DMS79 (cell line): ENCODE measurements at places on chromosomes 11 and 22.
A peak's percentile ranks its signal among the peaks of the same experiment; 100 is the strongest.

- DNase-seq: no peak
Measured at GRCh38 chr22:31106731-31107177, 614 bp downstream of the SELENOM start.

GRCh38 chr11:36620246-36620645, 22.2 kb upstream of the RAG2 start:
- no peak for DNase-seq

DNA sequence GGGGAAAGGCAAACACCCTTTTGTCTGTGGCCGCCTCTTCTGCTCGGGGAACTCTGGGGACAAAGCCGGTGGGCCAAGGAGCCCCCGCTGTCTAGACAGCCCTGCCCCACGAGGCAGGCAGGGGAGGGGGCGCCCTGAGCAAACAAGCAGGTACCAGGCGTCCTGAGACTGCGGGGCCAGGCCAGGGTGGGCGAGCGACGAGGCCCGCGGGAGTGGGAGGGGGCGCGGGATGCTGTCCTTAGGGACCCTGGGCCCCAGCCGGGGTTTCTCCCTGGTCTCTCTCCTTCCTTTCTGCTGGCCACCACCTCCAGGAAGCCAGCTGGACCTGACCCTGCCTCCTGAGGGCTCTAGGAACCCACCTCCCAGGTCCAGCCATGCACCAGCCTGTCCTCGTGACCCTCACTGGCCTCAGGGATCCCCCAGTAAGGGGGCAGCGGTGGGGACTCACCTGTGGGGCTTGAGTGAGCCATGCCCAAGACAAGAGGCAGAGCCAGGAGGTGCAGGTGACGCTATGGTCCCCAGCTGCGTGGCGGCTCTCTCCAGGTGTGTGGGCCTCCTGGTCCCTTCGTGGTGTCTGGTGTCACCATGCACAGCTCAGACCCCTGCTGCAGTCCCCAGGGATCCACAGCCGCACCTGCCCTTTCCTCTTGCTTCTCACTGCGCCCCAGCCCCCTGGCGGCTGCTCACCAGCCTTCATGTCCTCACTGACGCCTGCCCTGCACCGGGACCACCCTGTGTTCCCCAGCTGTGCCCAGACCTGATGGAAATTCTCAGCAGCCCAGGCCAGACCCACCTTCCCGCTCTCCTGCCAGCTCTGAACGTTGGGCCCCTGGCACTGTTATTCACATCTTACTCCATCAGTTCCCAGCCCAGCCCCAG, 26.5 kb upstream of the MUC5AC start:
- no peak for DNase-seq

DNA sequence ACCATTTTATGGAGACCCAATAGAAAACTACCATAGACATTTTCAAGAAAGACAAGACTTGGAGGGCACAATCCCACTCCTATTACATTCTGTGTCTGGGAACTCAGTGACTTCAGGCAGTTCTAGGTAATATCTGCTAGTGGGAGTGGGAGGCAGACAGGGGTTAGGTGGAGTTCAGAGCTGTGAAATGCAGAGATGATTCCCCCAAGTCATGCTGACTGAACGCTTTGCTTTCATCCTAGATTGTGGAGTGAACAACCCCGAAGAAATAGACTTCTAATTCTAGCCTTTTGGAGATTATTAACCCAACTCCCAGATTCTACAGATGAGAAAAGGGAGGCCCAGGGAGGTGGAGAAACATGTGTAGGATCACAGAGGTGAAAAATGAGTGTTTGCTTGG, 437.8 kb upstream of the CADM1 start:
- DNase-seq: no peak

GRCh38 chr11:91174193-91174592, 951.3 kb upstream of the CHORDC1 start:
- no peak for DNase-seq

GRCh38 chr11:26649884-26650283, 72.0 kb downstream of the SLC5A12 start:
- peak; percentile 25 for DNase-seq

- no peak for DNase-seq
Measured at GRCh38 chr11:66915046-66915832, 42.9 kb downstream of the PC start.

DNA sequence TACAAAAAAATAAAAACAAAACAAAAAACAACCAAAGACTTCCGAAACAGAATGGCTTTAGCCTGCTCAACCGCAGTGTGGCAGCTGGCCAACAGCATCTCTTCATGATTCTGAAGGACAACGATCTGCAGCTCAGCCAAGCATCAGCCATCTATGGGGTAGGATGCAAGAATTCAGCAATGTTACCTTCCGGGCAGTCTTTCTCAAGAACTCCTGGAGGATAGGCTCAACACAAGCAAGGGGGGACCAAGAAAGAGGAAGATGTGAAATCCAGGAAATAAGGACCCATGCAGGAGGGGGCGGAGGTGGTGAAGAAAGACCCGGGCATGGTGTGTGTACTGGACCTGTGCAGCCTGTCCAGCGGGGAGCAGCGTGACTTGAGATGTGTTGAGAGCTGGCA, 3.5 kb upstream of the TSPO start:
- DNase-seq: no peak

DNA sequence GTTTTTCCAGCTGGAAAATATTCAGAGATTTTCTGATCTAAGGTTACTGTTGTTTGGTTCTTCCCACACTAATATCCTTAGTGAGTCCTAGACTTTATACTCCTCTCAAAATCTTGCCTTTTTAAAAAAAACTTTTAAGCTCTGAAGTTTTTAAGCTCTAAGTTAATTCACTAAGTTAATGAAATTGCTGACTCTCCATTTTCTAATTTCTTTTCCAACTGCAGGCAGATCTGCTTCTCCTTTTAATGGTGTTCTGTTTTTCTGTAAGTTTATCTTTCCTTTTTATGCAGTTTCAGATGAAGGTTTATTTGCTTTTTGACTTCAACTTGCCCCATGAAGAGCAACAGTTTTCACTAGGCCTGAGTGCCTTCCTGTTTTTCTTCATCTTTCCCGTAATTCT, 125.8 kb upstream of the ARHGAP42 start:
- no peak for DNase-seq

GRCh38 chr11:45803971-45804760, 783 bp upstream of the SLC35C1 start:
- DNase-seq: peak; percentile 51

GRCh38 chr11:69941546-69942332, 122.5 kb upstream of the FGF3 start:
- DNase-seq: no peak

GRCh38 chr22:38228326-38228872, 26.6 kb downstream of the MAFF start:
- no peak for DNase-seq

DNA sequence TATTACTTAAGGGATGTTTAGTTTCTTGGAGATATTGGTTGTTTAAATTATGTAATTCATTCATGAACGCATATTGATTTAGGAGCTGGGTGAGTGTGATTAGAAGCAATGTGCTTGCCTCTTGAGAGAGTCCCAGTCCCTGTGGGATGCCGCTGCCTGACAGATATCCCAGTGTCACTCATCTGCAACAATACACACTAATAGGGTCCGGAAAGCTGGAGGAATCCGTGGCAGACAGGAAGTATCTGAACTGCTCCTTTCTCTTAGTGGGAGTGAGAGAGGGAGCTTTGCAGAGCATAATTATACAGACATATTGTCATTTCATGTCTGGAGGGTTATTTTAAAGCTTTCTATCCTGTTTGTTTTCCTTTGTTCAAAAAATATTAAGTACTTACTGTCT, 17.4 kb downstream of the AMOTL1 start:
- no peak for DNase-seq

DNA sequence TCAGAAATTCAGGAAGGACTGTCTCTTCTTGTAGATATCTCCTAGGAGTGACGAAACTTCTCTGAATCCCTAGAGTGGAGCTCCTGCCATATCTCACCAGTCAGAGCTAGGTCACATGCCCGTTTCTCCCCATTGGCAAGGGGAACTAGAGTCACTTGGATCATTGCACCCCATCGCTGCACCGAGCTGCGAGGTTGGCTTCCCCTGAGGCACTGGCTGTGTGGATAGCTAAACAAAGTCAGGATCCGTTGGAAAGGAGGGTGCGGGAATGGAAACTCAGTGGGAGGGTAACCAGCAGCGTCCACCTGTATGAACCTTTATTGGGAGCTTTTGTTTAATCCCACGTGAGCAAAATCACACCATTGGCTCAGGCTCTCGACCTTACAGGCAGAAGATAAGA, 283.8 kb downstream of the BRD1 start:
- DNase-seq: no peak

- DNase-seq: no peak
Measured at GRCh38 chr11:61480261-61480993, 28.1 kb upstream of the LRRC10B start.

DNA sequence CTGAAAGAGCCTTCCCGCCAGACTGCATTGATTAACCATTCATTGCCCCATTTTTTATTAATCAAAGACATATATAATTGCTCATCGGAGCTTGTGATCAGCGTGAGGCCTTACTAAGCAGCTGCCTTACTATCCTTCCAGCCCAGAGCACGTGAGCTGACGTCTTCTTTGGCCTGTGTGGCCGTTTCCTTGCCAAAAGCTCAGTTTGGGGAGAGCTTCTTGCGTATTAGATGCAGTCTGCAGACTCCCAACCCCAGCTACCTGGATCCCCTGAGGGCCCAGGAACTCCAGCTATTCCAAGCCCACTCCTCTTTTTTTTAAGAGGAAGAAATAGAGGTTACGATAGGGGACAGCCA, 784 bp upstream of the SLC43A3 start:
- DNase-seq: no peak

DNA sequence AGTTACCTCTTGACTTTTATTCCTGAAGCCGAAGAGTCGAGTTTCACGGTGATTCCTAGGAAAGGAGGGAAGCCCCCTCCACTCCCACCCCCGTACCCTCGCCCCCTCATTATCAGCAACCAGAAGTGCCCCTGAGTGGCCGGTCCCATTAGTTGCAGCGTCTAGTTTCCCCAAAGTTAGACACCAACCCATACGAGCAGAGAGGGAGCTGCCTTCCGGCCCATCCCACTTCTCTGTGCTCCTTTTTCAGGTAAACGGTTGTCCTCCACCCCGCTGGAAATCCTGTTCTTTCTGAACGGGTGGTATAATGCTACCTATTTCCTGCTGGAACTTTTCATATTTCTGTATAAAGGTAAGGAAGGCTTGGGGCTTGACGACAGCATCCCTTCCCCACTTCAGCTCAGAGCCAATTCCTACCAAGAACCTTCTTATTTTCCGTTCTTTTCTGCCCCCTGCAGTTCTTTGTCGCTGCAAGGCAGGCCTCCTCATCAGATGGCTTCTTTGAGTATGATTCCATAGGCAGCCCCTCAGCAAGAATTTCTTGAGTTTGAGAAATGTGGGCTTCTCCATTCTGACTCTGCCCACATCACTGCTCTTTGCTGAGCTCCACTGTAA, 701 bp downstream of the TMEM216 start:
- no peak for DNase-seq

GRCh38 chr11:130671801-130672700, 223.6 kb downstream of the ADAMTS15 start:
- DNase-seq: no peak

DNA sequence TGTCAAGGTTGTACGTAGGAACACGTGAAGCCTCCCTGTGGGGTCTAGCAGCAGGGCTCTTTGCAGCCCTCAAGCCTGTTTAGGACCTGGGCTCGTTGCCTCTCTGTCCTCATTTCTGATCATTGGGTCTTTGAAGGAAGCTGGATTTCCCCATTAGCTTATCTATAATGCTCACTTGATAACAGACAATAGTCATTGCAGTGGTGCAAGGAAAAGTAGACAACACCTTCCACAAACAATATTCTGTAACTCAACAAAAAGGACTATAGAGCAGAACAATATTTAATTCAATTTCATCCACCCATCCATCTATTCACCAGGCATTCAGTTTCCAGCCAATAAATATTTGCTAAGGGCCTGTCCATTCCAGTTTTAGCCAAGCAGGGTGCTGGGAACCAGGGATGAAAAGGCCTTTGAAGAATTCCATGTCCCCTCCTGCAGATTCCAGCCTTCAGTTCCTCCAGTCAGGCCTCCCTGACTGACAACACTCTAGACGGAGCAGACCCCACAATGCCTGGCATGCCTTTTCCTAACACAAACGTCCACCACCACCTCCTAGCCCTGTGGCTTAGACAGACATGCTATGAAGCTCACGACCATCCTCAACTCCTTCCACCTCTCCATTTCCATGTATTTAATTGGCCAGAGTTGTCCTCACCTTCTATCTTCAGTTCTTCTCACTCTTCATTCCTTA, 12.7 kb upstream of the POLD3 start:
- no peak for DNase-seq

GRCh38 chr11:134043821-134044420, 25.0 kb upstream of the JAM3 start:
- DNase-seq: no peak

DNA sequence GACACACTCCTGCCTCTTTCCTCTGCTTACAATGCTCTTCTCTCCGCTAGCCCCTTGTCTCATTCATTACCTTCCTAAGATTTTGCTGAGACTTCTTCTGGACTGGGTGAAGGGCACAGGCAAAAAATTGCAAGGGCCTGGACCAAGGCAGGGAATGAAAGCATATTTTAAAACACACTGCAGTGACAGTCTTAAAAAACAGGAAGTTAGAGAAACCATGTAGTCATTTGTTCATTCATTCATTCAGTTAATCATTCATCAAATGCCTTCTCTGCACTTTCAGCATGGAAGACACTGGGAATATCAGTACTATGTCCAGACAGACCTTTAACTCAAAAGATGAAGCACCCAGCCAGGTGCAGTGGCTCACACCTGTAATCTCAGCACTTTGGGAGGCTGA, 44.9 kb upstream of the SWAP70 start:
- DNase-seq: no peak

- no peak for DNase-seq
Measured at GRCh38 chr22:38882972-38883622, 11.1 kb upstream of the CBX6 start.

- no peak for DNase-seq
Measured at GRCh38 chr22:32617271-32617670, 142.7 kb downstream of the FBXO7 start.

DNA sequence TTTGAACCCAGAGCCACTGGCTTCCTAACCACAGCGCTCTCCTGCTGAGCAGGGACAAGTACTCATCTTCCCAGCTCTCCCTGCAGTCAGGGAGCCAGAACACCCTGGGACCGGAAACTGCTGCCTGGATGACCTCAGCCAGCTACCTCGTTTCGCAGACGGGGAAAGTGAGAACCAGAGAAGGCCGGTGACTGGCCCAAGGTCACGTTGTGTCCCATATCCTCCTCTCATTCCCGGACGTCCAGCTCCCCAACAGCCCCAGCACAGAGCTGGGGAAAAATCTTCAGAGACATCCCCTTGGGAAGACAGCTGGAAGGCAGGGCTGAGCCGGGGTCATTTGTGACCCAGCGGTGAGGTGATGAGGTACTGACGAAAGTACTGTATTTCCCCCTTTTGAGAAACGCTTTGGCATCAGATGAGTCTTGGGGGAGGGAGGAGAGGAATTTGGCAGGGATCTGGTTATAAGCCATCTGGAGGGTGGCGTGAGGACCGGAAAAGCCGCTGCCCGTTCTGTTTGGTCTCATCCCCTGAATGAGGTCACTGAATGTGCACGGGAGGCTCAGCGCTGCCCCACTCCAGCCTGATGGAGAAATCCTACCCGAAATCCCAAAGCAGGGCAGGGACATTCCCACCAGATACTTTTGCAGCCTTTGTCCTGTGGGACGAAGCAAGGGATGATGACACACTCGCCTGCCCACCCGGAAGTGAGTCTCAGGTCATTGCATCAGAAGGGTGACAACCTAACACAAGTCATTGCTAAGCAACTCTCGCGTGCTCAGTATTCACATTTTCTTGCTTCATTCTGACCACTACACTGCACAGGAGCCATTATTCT, 41.1 kb downstream of the LIF start:
- DNase-seq: no peak

GRCh38 chr22:22993184-22993583, 77.1 kb upstream of the GNAZ start:
- DNase-seq: no peak

GRCh38 chr11:96704847-96705246, 315.0 kb downstream of the JRKL start:
- no peak for DNase-seq
